ENCODE measurements at places on chromosomes 6 and 20.

DNA sequence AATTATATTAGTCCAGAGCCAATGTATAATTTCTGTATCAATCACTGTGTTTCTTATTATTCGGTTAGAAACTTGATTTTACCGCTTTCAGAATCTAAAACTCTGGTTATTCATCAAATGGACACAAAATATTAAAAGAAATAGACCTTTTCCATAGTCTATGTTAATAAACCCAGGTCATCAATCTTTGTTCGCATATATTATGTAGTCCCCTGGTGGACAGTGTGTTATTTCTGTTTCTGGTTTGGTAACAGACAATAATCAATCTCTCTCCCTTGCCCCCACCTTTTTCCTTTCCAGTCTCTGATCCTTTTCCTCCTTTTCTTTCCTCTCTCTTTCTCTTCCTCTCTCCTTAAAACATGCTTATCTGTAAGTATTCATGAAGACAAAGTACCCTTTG lies 139.0 kb downstream of the FLRT3 start:
- no peak for DNase-seq

GRCh38 chr6:168037242-168037641 lies 39.8 kb downstream of the KIF25 start:
- DNase-seq: no peak

- no peak for DNase-seq
Observed at GRCh38 chr6:149062653-149063348, 254.7 kb upstream of the TAB2 start.

- no peak for DNase-seq
Observed at GRCh38 chr6:89527634-89528033, 94.7 kb downstream of the ANKRD6 start.

- no peak for DNase-seq
Observed at GRCh38 chr6:166556863-166557322, 29.6 kb downstream of the RAMACL start.

- no peak for DNase-seq
Observed at GRCh38 chr6:41370488-41371111, 35.2 kb downstream of the NCR2 start.

GRCh38 chr6:121858310-121858709 lies 422.9 kb downstream of the GJA1 start:
- DNase-seq: no peak

DNA sequence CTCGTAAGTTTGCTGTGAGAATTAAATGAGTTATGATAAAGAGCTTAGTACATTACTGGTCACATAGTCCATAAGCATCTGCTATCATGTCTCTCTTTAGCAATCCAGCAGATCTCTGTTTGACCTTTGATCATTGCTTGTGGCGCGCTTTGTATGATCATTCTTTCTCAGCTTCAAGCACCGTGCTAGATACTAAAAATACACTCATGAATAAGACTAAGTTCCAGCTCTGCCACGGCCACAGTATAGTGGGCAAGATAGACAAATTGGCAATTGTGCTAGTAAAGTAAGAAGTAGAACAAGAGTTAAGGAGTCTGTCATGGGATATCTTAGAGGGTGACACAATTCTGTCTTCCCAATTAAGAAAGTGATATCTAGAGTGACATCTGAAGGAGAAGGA lies 75.2 kb upstream of the ADGRF1 start:
- no peak for DNase-seq

GRCh38 chr6:35955521-35955920 lies 34.6 kb upstream of the SRPK1 start:
- no peak for DNase-seq

DNA sequence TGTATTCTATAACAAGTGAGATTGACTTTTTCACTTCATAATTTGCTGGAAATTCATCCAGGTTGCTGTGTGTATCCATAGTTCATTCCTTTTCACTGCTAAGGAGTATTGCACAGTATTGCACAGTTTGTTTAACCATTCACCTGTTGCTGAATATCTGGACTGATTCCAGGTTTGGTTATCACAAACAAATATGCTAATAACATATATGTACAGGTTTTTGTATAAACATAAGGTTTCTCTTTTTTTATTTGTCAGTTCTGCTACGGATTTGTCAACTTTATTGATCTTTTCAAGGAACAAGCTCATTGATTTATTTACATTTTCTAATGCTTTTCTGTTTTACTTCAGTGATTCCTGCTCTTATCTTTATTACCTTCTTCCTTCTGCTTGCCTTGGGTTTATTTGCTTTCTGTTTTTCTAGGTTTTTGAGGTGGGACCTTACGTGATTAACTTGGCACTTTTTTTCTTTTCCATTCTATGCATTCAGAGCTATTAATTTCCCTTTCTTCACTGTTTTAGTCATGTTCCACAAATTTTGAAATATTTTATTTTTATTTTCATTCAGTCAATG lies 117.0 kb upstream of the OGFRL1 start:
- DNase-seq: no peak

GRCh38 chr6:125142618-125143017 lies 11.0 kb upstream of the TPD52L1 start:
- no peak for DNase-seq

- DNase-seq: no peak
Observed at GRCh38 chr6:111802720-111803330, 70.4 kb downstream of the FYN start.

DNA sequence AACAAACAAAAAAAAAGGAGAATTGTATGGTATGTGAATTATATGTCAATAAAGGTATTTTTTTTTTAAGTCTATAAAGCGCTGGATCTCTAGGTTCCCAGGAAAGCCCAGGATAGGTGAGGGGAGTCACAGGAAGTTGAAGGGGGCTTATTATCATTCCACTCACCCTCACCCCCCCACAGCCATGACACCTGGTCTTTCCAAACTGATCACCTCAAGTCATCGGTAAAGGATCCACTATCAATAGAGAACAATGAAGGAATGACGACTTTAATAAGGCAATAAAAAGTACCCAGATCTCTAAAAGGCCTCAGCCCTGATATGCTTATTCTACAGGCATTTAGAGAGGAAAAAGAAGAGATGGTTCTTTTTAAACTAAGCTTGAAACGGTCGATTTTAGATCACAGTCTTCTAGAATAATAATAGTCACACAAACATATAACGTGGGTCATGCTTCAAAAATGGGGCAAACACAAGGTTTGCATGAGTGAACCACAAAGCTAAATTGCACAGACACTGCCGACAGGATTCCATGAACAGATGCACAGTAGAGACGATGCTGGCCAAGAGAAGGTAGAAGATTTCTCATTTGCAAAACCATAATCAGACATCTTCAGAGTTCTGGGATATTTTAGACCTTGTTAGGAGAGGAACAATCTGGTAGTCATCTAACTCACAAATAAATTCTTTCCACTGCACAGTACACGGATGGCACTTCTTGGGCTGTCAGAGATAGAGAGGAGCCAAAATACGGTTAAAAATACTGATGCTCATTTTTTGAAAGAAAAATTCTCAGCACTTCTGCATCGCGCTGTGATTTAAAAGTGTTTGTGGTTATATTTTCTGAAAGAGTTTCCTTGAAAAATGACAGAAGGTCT lies 21.0 kb downstream of the ZMYND8 start:
- DNase-seq: no peak

DNA sequence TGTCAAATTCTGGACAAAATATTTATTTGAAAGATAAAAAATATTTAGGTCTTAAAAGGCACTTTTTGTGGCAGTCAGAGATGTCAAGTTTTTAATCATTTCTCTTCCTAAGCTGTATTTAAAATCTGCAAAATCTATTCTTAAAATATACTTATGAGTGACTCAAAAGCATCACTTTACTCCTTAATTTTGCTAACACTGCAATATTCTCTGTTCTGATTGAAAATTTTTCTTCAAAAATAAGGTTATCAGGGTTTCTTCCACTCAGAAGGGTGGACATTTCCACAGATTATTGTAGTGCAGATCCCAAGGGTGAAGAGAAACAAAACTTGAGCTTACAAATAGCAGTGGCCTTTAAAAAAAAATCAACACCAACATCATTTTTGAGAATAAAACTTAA lies 27.5 kb downstream of the PLEKHG1 start:
- DNase-seq: no peak

GRCh38 chr20:10666221-10667076 lies 7.3 kb downstream of the JAG1 start:
- no peak for DNase-seq

- no peak for DNase-seq
Observed at GRCh38 chr6:10163203-10163962, 251.5 kb downstream of the TFAP2A start.

- DNase-seq: no peak
Observed at GRCh38 chr6:159053781-159054398, 9.1 kb upstream of the TAGAP start.

GRCh38 chr6:139713900-139714506 lies 339.6 kb upstream of the CITED2 start:
- DNase-seq: no peak

- no peak for DNase-seq
Observed at GRCh38 chr6:155050311-155050710, 55.2 kb downstream of the TIAM2 start.

Data from stimulated activated CD4-positive, alpha-beta T cell treated with anti-CD3 and anti-CD28 coated beads, Interleukin-1b, Interleukin-23, amount 100 ng/mL, for 4 hours (primary cell).